ENCODE measurements at places on chromosomes 6 and 20. TPM values are rescaled to one million over a fixed set of nuclear protein-coding genes. Genes with fewer than 3 reads are reported as not detected.

- peaks cover 29% of the 10 kb centered on the region for H3K4me1 ChIP-seq
- DNase-seq = peak; percentile 62
- H3K4me3 ChIP-seq = no peak overlapping the region
- H3K36me3 ChIP-seq = no peaks in the 10 kb centered on the region
- H3K27ac ChIP-seq = peak overlapping the region; percentile 59
Observed at GRCh38 chr6:16043171-16044135, 85.4 kb upstream of the MYLIP start.

SCUBE3 gene
- not detected for total RNA-seq

GRCh38 chr6:122969999-122970533, 26.0 kb upstream of the CLVS2 start:
- no peak for DNase-seq
- no peaks in the 10 kb centered on the region for H3K4me1 ChIP-seq
- no peak overlapping the region for H3K4me3 ChIP-seq

GRCh38 chr20:21104921-21105320, 1.2 kb downstream of the LINC00237 start:
- H3K27me3 ChIP-seq = peaks cover 25% of the 10 kb centered on the region
- peaks cover 16% of the 10 kb centered on the region for H3K4me1 ChIP-seq
- H3K4me3 ChIP-seq = no peak overlapping the region
- no peaks in the 10 kb centered on the region for H3K36me3 ChIP-seq
- no peak overlapping the region for H3K27ac ChIP-seq
